ENCODE measurements at places on chromosomes 6 and 20. TPM values are rescaled to one million over a fixed set of nuclear protein-coding genes. Genes with fewer than 3 reads are reported as not detected.
A peak's percentile ranks its signal among the peaks of the same experiment; 100 is the strongest.

DNA sequence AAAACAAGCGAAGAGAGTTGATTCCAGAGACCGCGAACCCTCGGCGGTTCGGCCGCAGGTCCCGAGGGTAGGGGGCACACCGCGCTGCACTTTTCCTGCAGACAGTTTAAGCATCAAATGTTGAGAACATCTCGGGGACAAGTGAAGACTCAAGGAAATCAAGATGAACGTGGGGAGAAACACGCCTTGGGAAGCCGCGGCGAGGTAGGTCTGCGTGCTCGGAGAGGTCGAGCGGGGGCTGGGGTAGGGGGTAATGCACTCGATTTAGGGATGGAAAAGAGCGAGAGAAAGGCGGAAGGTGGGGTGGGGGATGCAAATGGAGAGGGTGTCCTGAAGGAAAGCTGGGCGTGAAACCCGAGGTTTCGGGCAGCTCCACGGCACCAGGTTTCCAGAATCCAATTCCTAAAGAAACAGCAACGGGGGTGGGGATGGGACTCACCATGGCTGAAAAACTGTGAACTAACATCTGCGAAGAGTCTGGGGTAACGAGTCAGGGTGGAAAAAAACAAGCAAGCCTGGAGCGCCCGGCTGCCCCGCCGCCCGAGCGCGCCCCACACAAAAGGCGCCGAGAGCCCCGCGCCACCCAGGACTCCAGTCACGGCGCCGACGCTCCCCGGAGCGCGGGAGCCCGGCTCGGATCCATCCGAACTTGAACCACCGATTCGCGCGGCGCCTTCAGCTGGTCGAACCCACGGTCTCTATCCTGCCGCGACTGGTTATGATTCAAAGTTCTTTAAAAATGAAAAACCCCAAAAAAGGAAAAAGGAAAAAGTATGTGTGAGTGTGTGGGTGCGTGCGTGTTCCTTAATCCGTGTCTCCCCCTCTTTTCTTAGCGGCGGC lies 3.5 kb downstream of the TFAP2A start:
- peaks cover 23% of the 10 kb centered on the region for H3K36me3 ChIP-seq
- H3K27me3 ChIP-seq = peaks cover 96% of the 10 kb centered on the region
- H3K4me1 ChIP-seq = peaks cover 56% of the 10 kb centered on the region
- no peak for DNase-seq
- peak overlapping the region; percentile 51 for H3K27ac ChIP-seq

- H3K27me3 ChIP-seq = no peaks in the 10 kb centered on the region
- no peak overlapping the region for H3K27ac ChIP-seq
- peaks cover 12% of the 10 kb centered on the region for H3K4me1 ChIP-seq
- H3K4me3 ChIP-seq = no peak overlapping the region
- H3K36me3 ChIP-seq = peaks cover 3% of the 10 kb centered on the region
- DNase-seq = peak; percentile 21
These were observed 124.3 kb downstream of the SCAF8 start for GRCh38 chr6:154857529-154857928.

GRCh38 chr6:26354162-26354561 lies 10.8 kb upstream of the BTN3A2 start:
- no peaks in the 10 kb centered on the region for H3K4me1 ChIP-seq
- H3K27me3 ChIP-seq = no peaks in the 10 kb centered on the region
- no peak for DNase-seq
- H3K27ac ChIP-seq = no peak overlapping the region

- peaks cover 18% of the 10 kb centered on the region for H3K27me3 ChIP-seq
- no peak for DNase-seq
- H3K27ac ChIP-seq = no peak overlapping the region
- H3K4me3 ChIP-seq = no peak overlapping the region
These were observed 108.5 kb upstream of the KCNK16 start for GRCh38 chr6:39430871-39431523.

GRCh38 chr6:25279748-25280343 lies 672 bp downstream of the CARMIL1 start:
- no peak overlapping the region for H3K27ac ChIP-seq
- peak overlapping the region; percentile 89 for H3K4me3 ChIP-seq
- H3K27me3 ChIP-seq = peaks cover 10% of the 10 kb centered on the region
- no peaks in the 10 kb centered on the region for H3K36me3 ChIP-seq
- H3K4me1 ChIP-seq = peaks cover 41% of the 10 kb centered on the region

DNA sequence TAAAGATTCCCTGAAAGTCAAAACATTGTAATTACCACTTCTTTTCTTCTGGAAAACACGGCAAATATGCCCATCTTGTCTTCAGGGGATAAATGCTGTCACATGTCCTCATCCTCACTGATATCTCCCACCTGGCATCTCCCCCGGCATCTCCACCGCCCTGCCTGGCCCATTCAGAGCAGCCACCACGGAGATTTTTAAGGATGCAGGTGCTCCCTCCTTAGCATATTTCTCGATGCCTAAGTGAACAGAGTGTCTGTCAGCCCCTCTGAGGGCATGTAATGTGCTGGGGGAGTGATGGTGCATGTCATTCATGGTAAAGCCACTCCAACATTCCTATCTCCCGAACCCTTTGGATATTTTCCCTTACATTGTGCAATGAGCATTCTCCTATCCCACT lies 215.5 kb downstream of the PREX1 start:
- no peak for DNase-seq
- no peak overlapping the region for H3K4me3 ChIP-seq
- H3K27ac ChIP-seq = no peak overlapping the region
- peaks cover 9% of the 10 kb centered on the region for H3K27me3 ChIP-seq
- peaks cover 16% of the 10 kb centered on the region for H3K4me1 ChIP-seq

GRCh38 chr20:57435498-57436222 lies 44.5 kb downstream of the RBM38 start:
- H3K27me3 ChIP-seq = no peaks in the 10 kb centered on the region
- no peak overlapping the region for H3K4me3 ChIP-seq
- H3K4me1 ChIP-seq = peaks cover 46% of the 10 kb centered on the region
- DNase-seq = no peak

DNA sequence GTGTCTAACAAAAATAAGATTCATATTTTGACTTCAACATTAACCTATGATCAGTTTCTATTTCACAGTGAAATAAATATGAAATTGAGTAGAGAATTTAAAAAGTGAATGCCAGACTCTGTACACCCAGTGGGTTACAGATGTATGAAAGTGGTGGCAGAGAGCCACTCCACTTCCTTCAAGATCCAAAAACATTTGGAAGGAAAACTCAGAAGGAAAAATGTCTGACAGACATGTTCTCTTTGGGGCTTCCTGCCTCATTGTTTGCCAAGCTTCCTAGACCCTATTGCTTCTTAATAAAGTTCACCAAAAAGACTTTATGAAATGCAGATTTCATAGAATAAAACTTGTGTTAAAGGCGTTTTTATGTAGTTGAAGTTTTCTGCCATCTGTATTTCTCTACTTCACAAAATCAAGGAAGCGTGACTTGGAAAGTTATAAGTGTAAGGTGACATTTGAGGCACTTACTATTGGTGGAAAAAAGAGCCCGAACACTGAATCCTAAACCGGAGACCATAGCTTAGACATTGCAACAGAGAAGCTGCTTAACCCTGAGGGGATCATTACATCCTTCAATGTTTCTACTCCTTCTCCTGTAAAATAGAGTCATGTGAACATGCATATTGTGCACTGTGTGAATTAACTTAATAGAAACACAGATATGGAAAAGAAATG lies 12.8 kb downstream of the HMGCLL1 start:
- DNase-seq = no peak
- H3K4me3 ChIP-seq = no peak overlapping the region
- H3K4me1 ChIP-seq = no peaks in the 10 kb centered on the region
- H3K36me3 ChIP-seq = peaks cover 1% of the 10 kb centered on the region
- H3K27me3 ChIP-seq = no peaks in the 10 kb centered on the region

- H3K36me3 ChIP-seq = no peaks in the 10 kb centered on the region
- DNase-seq = no peak
- H3K4me3 ChIP-seq = no peak overlapping the region
- peaks cover 32% of the 10 kb centered on the region for H3K27me3 ChIP-seq
- H3K4me1 ChIP-seq = no peaks in the 10 kb centered on the region
- no peak overlapping the region for H3K27ac ChIP-seq
These were observed 13.1 kb upstream of the MLN start for GRCh38 chr6:33816911-33817310.

DNA sequence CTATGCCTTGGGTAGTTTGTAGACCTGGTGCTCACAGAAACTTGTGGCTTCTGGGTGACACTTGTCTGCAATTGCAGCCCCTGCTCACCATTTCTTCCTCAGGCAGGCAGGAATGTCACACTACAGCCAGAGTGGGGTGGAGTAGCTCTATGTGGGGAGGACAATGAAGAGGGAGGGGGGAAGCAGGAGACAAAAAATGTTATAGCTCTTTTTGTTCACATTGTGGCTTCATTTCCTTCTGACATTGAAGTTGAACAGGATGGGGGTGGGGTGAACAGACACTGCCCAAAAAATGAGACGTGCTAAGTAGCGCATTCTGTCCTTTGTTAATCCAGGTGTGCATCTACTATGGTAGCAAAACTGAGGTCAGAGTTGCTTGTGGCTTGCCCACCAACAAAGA lies at the start of gene THEMIS:
THEMIS (minus strand) TSS at position 124 of the 400 bp plus-strand sequence. CDS start 126 bp downstream, outside the sequence.
- no peaks in the 10 kb centered on the region for H3K27me3 ChIP-seq
- peak within 1 kb of the TSS; percentile 99 for H3K4me3 ChIP-seq
- H3K36me3 ChIP-seq = peaks cover 1% of the 10 kb centered on the region
- peaks cover 71% of the 10 kb centered on the region for H3K4me1 ChIP-seq

DNA sequence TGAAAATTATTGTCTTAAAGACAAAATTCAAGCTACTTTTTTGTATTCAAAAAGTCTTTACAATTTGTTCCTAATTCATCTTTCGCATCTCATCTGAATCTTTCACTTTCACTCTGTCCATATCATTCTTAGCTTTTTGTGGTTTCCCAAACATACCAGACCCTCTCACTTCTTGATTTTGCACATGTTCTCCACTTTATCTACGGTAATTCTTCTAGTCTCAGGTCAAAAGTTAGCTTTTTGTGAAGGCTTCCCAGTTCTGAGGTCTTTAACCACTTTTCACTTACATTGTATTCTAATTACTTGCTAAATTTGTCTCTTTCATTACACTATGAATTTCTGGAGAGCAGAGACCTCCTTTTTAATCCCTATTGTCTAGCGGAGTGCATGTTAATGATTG lies 34.6 kb upstream of the EPHA7 start:
- DNase-seq = no peak
- H3K27ac ChIP-seq = no peak overlapping the region
- H3K36me3 ChIP-seq = no peaks in the 10 kb centered on the region
- H3K4me1 ChIP-seq = no peaks in the 10 kb centered on the region
- H3K4me3 ChIP-seq = no peak overlapping the region

GRCh38 chr6:51477711-51478311 lies 609.6 kb downstream of the PKHD1 start:
- H3K36me3 ChIP-seq = no peaks in the 10 kb centered on the region
- no peaks in the 10 kb centered on the region for H3K27me3 ChIP-seq
- no peak overlapping the region for H3K4me3 ChIP-seq
- no peak overlapping the region for H3K27ac ChIP-seq
- no peaks in the 10 kb centered on the region for H3K4me1 ChIP-seq

GRCh38 chr20:19729672-19730071 lies 28.4 kb upstream of the RIN2 start:
- no peaks in the 10 kb centered on the region for H3K36me3 ChIP-seq
- no peak for DNase-seq
- no peaks in the 10 kb centered on the region for H3K27me3 ChIP-seq
- no peak overlapping the region for H3K4me3 ChIP-seq

DNA sequence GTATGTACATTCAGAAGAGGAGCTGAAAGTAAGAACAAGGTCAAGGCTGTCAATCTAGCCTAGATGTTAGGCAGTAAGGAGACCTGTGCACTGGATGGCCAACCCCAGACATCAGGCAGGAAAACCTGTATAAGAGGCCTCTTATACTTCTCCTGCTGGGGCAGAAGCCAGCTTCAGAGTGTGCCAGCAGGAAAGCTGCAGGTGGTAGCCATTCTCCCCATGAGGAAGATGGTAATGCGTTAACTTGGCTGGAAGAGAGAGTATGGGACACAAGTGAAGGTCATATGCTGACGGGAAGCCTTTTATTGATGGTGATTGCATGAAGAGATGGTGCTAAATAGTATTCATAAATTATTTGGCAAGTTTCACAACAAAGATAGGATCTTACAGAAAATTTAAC lies 20.6 kb downstream of the NHLRC1 start:
- H3K4me1 ChIP-seq = no peaks in the 10 kb centered on the region
- no peak overlapping the region for H3K27ac ChIP-seq
- peaks cover 74% of the 10 kb centered on the region for H3K27me3 ChIP-seq
- DNase-seq = no peak

GRCh38 chr6:17863901-17864754 lies 123.3 kb downstream of the KIF13A start:
- H3K4me3 ChIP-seq = no peak overlapping the region
- H3K36me3 ChIP-seq = no peaks in the 10 kb centered on the region
- H3K27me3 ChIP-seq = peaks cover 37% of the 10 kb centered on the region
- H3K27ac ChIP-seq = no peak overlapping the region

GRCh38 chr6:33073431-33073871 lies at the start of gene HLA-DPA1:
HLA-DPA1 (minus strand) TSS chr6:33073649.
- peaks cover 7% of the 10 kb centered on the region for H3K27me3 ChIP-seq
- peak within 1 kb of the TSS; percentile 89 for H3K4me3 ChIP-seq
- H3K4me1 ChIP-seq = peaks cover 30% of the 10 kb centered on the region
- peak; percentile 30 for DNase-seq

Gene STK4
- total RNA-seq = 162 TPM

Gene SNX5
- 207 TPM for total RNA-seq

Gene TSBP1
- total RNA-seq = not detected

Gene ULBP1
- 12.4 TPM for total RNA-seq

Gene PPIL4
- total RNA-seq = 42.0 TPM

Gene KCNK15
- total RNA-seq = 0.63 TPM
